LHCN-M2 (cell line): ENCODE measurements at places on chromosomes 3 and 15. TPM values are rescaled to one million over a fixed set of nuclear protein-coding genes. Genes with fewer than 3 reads are reported as not detected.

The NMNAT3 gene
- not detected in 2 replicates for total RNA-seq

The COL6A5 gene
- total RNA-seq, result under 0.01 and 0.34 TPM in 2 replicates

The UCN2 gene
- total RNA-seq, result 1.7 and 1.8 TPM in 2 replicates

The SYNPR gene
- total RNA-seq, result not detected in 2 replicates

The SI gene
- total RNA-seq, result not detected in 2 replicates

The SEMA3G gene
- not detected in 2 replicates for total RNA-seq

The CLDN11 gene
- 0.86 TPM in 1 of 2 replicates, not detected in the other for total RNA-seq

The GOLGA6L22 gene
- total RNA-seq, result not detected in 2 replicates

The THRB gene
- 2.6 and 4.4 TPM in 2 replicates for total RNA-seq

The CNTN6 gene
- not detected in 2 replicates for total RNA-seq

The ARGFX gene
- total RNA-seq, result not detected in 2 replicates
